NCI-H446 treated with DMSO at 0.1 percent for 48 hours (cell line): ENCODE measurements at places on chromosomes 3 and 15.

DNA sequence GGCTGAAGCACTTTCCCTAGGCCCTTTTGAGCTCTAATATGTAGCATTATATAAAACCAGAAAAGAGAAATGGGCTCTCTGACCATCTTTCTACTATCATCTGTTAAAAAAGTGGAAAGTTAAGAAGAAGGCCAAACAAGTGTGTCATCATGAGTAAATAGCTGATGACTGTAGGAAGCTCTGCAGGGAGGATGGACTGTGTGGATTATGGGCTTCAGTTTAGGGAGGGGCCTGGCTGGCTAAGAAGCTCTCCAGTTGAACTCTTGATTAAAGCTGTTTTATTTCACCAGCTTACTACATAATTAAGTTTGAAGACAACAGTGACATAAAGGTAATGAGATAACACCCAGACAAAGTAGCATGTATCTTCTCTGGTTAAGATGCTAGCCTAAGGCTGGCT lies 30.6 kb downstream of the INTS14 start:
- no peak for DNase-seq

DNA sequence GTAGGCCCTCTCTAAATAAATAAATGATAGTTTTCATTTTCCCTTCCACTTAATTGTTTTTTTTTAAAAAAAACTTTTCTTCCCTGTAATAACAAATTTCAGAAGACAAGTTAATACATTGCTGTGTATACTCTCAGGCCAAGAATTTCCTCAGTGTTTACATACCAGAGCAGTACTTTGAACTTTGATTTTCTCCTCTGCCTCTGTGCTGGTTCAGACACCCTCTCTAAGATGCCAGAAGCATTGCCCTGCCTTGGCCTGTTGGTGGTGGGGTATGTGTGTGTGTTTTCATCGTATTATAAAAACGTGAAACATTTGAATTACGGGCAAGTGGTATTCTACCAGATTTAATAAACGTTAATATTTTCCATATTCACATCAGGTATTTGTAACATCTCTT lies 70.1 kb downstream of the SMAD3 start:
- no peak for DNase-seq

DNA sequence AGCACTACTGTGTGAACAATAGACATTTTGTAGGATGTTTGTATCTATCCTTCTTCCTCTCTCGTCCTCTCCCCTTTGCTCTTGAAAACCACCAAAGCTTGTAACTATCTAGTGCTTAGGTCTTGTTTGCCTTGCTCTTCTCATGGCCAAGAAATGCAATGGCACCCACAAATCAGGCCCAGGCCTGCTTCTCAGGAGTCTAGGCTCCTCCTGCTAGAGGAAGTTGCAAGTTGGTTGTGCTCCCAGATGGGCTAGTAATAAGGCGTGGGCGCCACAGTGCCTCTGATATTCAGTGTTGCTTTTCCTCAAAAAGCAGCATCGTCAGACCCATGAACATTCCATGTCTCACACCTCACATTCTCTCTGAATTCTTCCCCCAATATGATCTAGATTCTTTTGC lies 28.7 kb downstream of the ZNF385D start:
- no peak for DNase-seq

DNA sequence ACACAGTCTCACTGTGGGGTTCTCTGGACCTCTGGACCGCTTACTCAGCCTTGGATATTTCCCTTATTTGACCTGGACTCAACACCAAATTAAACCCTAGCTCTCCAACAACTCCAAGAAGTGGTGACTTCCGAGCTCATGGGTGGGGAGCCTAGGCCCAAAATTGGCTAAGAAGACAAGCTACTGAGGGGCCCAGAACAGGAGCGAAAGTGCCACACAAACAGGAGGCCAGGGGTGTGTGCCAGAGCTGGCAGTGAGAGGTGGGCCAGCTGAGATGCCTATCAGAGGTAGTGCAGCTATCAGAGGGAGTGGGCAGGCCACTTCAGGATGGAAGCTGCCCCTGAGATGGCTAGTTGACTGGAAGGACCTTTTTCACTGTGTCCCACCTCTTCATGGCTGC lies 151.1 kb upstream of the PRR20G start:
- DNase-seq: no peak

DNA sequence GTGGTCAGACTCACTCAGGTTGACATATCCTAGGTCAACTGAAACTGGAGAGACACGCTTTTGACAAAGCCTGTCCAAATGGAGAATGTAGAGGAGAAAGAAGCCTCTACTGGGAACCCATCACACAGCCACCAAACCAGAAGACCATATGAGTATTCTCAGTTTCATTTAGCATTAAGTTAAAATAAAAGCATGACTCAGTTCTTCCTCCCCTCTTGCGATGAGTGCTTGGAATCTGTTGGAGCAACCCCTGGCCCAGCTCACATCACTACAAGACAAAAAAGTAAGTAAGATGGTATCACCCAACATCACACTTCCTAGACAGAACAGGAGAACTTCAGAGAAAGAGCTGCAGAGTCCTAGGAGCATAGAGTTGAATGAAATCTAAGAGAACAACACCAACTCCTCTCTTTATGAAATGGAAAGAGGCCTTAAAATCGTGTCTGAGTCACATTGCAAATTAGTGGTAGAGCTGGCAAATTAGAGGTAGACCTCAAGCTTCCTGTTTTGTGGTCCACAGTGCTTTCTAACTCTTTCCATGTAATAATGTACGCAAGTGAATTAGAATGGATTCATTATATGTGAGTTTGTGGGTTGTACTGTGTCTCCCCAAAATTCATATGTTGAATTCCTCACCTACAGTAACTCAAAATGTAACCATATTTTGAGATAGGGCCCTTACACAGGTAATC lies 51.2 kb downstream of the FGF12 start:
- DNase-seq: no peak
